Heart left ventricle (tissue), 16 donors: ENCODE measurements at places on chromosomes 1 and 21. TPM values are rescaled to one million over a fixed set of nuclear protein-coding genes. Genes with fewer than 3 reads are reported as not detected.

SDC3 gene
- total RNA-seq = 53.4 TPM

SOX13 gene
- 10.8 TPM for total RNA-seq

NBPF6 gene
- total RNA-seq = not detected

- no peak for DNase-seq
Measured at GRCh38 chr1:19809044-19809750, 5.9 kb downstream of the RNF186 start.

DNA sequence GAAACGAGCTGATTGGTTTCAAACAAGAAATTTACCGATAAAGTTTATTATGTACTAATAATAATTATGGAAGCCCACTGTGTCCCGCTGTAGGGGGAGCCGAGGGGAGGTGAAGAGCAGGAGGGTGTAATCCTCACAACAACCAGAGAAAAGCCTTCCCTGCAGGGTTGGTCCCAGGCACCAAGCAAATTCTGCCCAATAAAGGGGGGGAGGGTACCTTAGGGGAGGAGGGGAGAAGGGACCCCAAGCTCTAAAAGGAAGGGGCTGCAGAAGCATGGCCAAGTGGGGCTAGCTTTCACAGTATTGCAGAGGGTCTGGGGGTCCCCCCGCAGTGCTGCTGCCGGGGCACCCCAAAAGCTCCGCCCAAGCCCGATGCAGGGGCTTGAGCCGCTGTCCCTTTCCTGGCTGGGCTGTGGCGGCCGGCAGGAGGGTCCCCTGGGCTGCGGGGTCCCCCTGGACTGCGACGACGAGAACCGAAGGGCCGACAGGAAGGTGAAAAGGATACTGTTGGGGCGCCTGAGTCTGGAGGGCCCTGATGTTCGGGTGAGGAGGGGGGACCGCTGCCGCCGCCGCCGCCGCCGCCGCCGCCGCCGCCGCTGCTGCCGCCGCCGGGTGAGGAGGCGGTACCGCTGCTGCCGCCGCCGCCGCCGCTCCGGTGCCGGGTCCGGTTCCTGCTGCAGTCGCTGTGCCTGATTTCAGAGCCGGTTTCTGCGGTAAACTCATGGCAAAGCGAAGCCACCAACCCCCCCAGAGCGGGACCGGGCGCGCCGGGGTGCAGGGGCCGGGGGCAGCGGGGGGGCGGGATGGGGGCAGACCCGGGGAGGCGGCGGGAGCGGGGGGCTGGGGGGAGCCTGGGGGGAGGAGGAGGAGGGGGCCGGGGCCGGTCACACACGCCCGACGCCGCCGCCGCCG lies 771 bp downstream of the EIF4G3 start:
- DNase-seq = peak; percentile 42

DNA sequence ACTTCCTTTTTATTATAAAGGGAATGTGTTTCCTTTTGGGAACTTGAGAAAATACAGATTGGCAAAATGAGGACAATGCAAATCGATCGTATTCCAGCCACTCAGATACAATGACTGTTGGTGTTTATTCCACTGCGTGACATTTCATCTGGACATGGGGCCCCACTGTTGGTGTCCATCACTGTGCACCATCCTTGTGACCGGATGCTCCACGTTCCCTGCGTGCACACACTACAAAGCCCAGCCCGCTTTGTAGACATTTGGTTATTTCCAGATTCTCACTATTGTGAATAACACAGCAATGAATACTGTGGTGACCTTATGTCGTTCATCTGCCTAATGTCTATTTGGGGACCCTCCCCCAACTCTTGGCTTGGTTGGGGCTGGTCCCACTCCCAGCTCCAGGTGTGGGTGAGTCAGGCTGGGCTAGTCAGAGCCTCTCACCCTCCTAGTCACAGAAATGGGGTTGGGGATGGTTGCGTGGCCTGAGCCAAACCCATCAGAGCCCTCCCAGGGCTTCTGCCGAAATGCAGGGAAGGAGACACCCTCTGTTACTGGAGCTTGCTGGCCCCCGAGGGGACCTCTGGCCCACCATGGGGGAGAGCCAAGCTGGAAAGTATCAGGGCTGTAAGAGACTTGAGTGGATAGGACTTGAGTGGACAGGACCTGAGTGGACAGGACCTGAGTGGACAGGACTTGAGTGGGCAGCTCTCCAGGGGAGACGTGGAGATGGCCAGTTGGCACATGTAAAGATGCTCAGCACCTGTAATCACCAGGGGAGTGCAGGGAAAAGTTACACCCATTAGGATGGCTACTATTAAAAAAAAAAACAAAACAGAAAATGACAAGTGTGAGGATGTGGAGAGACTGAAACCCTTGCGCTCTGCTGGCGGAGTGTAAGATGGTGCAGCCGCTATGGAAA lies 57.1 kb upstream of the ADARB1 start:
- no peak for DNase-seq

- DNase-seq = peak; percentile 72
Measured at GRCh38 chr1:60281360-60281932, 207.9 kb upstream of the C1orf87 start.

DNA sequence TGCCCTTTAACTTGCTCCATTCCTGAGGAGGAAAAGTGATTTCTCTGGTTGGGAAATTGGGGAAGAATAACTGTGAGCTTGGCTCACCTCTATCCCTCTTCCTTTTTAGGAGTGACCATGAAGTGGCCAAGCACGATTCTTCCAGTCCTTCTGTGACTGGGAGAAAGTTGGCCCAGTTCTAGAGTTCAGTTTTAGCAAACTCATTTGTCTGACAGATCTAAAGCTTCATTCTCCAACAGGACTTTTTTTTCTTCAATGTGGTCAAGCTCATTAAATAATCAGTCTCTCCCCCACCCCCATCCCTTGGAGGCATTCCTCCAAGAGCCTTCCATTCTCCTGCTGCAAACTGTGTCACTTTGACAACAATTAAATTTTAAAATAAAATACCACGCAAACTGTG lies 6.4 kb upstream of the AGL start:
- no peak for DNase-seq

DNA sequence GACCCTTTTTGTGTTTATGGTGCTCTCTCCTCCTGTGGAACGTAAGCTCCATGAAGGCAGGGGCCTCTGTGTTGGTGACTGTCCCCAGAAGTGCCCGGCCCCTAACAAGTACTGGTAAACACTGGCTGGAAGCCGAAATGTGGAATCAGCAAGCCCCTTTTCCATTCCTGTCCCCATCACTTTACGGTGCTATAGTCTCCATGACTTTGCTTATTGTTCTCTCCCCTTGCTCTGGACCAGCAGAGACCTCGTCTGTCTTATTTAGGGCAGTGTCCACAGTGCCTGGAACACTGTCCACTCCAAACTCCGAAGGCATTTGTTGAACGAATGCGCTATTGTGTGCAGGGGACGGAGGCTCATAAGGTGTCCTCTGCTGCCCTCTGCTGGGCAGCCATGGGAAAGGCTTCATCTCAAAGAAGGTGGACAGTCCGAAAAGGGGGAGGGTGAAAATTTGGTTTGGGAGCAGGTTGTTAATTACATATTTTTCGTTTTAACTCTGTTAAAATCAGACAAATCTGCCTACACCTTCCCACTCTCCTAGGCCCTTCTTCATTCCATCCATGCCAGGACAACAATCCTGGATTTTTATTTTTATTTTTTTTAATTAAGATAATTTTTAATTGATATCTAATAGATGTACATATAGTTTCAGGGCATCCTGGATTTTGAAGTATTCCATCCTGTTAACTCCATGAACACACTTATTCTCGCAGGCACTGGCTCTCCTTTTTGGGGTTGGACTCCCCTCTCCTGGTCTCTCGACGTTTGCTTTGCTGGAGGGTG lies 115.6 kb downstream of the PGBD5 start:
- DNase-seq = peak; percentile 71

DNA sequence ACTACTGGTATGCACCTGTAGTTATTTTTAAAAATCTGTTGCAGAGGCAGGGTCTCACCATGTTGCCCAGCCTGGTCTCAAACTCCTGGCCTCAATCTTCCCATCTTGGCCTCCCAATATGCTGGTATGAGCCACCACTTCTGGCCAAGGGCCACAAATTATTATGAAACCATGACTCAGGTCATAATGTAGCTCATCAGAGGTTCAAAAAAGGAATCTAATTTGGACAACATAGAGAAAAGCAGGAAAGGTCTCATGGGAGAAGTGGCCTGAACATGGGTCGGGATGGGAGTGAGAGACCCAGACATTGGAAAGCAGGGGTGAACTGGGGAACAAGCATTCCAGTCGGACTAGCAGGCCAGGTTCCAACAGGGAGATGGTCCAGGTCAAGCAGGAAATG lies 45.2 kb upstream of the C1orf198 start:
- DNase-seq = no peak
